ENCODE measurements at places on chromosomes 7 and 10.

GRCh38 chr7:1345796-1346755, 113.2 kb downstream of the MICALL2 start:
- no peak for DNase-seq

GRCh38 chr7:134893920-134894319, 92.4 kb upstream of the AGBL3 start:
- DNase-seq: no peak

- no peak for DNase-seq
These were observed 837 bp downstream of the SLC29A3 start for GRCh38 chr10:71319800-71320392.

DNA sequence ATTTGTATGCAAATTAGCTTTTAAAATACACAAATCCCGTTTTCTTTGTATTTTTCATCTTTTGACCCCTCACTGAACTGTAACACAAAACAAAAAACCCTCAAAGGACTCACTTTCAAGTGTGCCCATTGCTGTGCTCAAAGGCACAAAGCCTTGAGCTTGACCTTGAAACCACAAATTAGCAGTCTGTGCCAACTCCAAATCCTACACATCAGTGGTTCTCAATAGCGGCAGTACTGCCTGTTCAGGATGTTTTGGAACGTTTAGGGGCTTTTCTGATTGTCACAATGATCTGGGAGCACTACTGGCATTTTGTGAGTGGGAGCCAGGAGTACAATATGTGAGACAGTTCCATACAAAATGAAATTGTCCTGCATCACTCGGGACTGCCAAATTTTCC, 55.5 kb downstream of the KDM7A start:
- DNase-seq: no peak

GRCh38 chr10:96685306-96685705, 35.0 kb downstream of the PIK3AP1 start:
- no peak for DNase-seq

- peak; percentile 47 for DNase-seq
These were observed 579 bp downstream of the RBM33 start for GRCh38 chr7:155644971-155645509.

DNA sequence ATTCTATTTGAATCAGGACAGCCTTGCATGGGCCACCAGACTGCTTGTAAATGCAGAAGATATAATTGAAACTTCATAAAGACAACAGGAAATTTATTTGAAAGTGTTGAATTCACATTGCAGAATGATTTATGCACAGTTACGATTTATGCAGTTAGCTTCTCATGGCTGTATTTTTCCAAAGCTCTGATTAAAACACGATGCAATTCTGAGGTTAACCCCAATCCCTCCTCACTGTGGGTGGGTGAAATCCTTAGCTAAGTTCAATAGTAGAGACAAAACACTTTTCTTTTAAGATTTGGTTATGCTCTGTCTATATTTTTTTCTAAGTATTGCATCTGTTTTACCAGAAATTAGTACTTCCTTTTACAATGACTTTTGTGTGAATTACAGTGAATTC, 728.8 kb upstream of the IGFBP3 start:
- no peak for DNase-seq

GRCh38 chr10:72252972-72253371, 20.8 kb upstream of the DDIT4 start:
- no peak for DNase-seq

DNA sequence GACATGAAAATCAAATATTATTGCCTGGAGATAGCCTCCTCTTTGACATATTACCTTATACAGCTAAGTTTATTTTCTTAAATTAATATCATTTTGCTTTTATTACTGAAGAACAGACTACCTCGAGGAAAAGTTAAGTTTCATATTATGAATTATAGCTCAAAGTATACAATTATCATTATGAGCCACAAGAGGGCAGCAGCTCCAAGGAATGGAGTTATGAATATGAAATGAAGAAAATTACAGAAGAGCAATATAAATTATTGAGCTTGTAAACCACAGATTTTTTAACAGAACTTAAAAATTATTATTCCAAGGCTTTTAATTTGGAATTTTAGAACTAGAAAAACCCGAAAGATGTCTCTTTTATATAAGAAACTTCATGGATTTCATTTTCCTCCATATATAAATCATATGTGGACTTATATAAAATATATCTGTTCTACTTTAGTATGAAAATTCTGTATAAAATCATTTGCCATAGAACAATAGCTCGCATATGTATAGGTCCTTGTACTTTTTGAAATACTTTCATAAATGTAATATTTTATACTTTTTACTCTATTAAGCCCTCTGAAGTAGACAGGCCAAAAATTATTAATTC, 40.1 kb downstream of the IQUB start:
- peak; percentile 48 for DNase-seq

DNA sequence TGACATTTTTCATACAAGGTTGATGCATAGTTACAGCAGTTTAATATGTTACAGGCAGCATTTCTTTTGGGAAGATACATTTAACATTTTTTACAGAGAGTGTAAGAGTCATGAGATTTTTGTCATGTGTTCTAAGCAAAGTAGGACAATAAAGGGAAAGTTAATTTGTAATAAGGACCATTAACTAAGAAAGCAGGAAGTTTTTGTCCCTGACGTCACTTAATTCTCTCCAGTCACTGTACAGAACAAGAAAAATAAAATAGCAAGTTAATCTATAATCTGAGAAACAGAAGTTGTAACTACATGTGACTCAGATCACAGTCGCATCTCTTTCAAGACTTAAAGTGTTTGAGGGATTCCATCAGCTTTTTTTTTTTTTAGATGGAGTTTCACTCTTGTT, 49.5 kb upstream of the CAPZA2 start:
- DNase-seq: no peak

- no peak for DNase-seq
These were observed 2.1 kb upstream of the CUL2 start for GRCh38 chr10:35091994-35092790.

DNA sequence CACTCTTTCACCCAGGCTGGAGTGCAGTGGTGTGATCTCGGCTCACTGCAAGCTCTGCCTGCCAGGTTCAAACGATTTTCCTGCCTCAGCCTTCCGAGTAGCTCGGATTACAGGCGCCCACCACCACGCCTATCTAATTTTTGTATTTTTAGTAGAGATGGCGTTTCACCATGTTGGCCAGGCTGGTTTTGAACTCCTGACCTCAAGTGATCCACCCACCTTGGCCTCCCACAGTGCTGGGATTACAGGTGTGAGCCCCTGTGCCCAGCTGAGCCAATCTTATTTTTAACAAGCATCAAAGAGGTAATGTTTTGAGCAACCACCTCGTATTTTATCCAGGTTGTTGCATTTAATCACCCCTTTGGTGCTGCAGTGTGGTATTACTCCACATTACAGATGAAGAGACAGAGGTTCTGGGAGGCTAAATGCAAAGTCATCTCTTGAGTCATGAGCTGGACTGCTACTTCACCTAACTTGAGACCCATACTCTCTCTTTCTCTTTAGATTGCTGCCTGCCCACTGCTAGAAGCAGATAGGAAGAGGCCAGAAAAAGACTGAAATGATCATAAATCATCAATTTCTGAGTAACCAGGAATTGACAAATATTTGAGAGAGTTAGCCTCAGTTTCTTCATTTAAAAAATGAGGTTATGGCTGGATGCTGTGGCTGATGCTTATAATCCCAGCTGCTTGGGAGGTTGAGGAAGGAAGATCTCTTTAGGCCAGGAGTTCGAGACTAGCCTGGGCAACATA, 116.2 kb downstream of the CAMK1D start:
- no peak for DNase-seq

- DNase-seq: no peak
These were observed 164.3 kb downstream of the NRF1 start for GRCh38 chr7:129775695-129776361.

- DNase-seq: peak; percentile 9
These were observed 118.9 kb downstream of the APBB1IP start for GRCh38 chr10:26556748-26557640.

GRCh38 chr7:9189703-9190102, 756.3 kb downstream of the NXPH1 start:
- no peak for DNase-seq

DNA sequence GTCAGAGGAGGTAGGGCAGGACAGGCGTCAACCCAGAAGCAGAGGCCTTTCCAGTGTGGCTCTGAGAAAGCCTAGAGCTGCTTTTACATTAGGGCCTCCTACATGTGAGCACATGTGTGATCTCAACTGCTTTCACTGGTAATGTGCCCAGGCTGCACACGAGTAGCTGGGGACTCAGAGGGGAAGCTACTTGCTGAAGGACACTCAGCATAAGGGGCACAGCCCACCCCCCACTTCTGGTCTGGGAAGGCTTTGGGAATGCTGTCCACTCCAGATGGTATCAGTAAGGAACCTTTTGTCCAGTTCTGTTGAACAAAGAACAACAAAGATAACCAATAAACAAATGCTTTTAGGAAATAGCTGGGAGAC, 18.9 kb downstream of the PRF1 start:
- DNase-seq: no peak

GRCh38 chr10:60350400-60350799, 39.3 kb downstream of the ANK3 start:
- DNase-seq: no peak

GRCh38 chr10:43524434-43525247, 49.8 kb downstream of the ZNF239 start:
- DNase-seq: no peak

DNA sequence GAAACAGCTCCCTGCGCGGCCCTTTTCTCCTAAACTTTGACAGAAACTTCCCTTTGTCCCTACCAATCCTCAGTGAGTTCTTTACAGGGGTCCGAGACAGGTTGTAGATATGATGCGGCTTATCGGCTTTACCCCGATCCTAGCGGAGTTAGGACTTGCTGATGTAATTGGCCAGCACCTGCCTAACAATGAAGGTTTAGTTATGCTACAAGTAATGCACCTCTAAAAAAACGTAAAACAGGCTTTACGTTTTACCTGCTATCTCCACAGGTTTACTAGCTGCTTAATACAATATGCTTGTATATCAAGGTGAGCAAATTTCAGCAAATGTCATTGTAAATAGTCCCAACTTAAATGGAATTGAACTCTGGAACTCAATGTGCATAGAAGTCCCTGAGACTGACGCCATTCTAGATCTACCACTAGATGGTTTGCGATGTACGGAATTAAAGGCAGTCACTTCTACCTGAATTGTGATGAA, 697 bp upstream of the SNX13 start:
- peak; percentile 3 for DNase-seq

- no peak for DNase-seq
These were observed 23.4 kb downstream of the EBF3 start for GRCh38 chr10:129940617-129941198.

DNA sequence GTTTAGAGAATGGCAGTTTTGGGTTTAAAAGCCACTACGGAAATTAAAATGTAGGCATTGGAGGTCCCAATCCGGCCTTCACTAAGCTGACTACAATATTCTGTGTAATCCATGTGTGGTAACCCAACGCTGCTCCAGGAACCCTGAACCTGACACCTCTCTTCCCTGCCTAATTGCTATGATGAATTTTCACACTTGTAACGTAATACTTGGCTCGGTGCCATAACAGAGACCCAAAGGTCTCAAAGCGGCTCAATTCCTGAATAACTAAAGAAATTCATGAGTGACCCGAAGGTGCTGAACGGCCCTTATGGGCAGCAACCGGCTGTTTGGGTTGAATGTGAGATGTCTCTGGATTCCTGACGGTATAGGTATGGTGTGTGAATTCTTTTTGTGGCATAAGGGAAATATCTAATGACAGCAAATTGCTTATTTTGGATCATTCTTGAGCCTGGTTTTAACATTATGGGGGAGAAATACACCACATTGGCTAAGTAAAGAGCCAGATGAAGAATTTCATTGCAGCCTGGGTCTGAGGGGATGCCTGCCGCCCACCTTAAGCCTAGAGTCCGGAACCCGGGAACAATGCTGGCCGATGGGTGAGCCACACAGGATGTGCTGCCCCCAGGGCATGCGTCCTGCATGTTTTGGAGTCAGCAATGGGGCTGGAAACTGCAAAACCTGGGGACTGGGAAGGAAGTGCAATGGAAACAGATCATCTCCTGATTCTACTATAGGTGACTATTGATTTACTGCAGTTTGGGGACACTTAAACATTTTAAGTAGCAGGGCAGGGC, 69.7 kb upstream of the FZD8 start:
- no peak for DNase-seq

GRCh38 chr7:109699661-109700060, 1130.0 kb downstream of the DNAJB9 start:
- DNase-seq: no peak

DNA sequence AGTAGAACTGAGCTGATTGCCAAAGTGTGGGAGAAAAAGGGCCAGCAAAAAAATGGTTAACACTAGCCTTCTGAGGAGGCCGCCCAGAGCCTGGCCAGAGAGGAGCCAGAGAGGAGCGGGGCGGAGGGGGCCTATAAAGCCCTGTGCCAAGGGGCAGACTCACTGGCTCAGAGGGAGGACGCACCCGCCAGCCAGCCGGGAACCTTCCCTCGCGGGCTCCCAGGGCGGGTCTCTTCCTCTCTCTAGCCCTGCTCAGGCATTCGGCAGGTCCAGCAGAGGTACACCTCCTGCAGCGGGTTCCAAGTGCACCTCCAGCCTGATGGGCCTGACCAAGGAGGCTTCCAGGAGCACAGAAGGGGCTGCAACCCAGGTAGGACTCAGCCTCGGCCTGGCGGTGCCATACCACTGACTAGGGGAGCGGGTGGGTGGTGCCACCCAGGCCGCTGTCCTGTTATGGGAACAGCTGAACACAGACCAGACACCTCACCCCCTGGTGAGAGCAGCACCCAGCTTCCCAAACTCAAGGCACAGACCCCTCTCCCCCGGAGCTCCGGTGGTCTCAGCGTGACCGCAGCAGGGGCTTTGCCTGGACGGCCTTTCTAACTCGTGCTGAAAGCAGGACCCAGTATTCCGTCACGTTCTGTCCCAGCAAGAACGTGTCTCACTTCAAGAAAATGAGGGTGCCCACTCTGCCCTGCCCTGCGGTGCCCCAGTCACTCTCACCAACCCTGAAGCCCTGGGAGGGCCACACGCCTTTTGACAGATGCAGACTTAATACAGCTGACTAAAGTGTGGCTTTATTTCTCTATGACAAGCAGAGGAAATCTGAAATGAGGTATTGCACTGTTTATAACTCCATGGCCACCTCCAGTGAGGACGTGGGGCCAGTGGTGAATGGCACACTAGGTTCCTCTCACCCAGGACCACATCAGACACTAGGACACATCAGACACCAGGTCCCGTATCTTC, at the start of gene GPER1:
GPER1 (plus strand) TSS at position 162 of the 969 bp plus-strand sequence. CDS start 3,616 bp downstream, outside the sequence.
- peak; percentile 52 for DNase-seq

GRCh38 chr7:114934086-114934485, 12.2 kb downstream of the MDFIC start:
- DNase-seq: no peak
